ENCODE measurements at places on chromosomes 5 and 9.

DNA sequence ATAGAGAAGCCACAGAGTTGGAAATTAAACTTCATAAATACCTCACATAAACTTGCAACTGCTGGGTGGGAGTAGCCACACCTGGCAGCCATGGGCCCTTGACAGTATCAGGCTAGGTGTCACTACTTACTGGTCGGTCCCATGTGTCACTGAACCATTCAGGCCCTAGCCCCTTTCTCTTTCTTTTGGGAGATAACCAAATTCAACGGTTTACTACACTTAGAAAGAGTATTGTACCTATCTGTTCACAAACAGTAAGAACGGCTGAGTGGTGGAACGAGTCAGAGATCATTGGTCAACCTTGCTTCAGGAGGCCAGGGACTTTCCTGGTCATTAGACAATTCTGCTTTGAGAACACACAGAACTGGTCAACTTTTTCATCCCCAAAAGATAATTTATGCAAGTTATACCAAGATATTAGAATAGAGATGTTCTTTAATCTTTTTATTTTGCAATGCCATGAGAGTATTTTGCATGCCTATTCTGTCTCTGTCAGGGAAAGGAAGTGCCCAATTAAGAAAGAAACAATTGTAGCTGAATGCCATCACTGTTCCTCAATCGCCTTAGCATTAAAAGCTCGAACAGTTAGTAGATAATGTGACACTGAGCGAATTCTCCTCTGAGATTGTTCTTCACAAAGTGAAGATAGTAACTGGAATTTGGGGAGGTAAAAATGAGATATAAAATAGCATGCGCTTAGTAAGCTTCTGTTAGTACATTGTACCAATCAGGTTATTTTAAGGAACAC, 50.9 kb downstream of the GOLPH3 start:
- no peak for DNase-seq

DNA sequence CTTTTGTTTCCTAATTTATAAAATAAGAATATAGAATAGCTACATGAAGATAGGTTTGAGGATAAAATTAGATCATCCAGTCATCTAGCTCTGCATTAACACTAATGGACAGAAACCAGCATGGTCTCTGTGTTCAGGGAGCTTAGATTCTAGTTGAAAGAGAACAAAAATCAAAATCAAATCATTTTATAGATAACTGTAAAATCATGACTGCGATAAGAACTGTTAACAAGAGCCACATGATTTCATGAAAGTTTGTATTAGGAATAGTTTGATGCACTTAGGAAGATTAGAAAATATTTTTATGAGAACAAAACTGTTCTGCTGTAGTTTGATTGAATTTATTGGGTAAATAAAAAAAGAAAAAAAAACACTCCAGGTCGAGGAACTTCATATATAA, 1074.7 kb downstream of the MAT2B start:
- DNase-seq = no peak

DNA sequence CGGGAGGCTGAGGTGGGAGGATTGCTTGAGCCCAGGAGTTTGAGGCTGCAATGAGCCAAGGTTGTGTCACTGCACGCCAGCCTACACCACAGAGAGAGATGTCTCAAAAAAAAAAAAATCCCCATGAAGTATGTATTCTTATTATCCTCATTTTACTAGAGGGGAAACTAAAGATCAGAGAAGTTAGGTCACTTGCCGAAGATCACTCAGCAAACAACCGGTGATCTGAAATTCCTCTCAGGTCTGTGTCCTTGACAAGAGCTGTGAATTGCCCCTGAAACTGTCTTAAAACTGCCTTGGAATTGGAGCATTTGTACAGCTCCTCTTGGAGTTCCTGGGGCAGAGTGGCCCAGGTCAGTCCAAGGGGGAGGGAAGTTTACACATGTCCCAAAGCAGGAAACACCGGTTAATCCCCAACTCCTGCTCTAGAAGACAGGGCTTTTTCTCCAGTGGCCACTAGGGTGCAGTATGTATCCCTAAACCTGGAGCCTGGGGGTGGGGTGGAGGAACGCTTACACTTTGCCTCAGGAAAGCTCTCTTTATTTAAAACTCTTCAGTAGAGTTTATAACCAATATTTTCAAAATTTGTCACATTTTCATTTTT, 27.6 kb downstream of the AQP7 start:
- DNase-seq = peak; percentile 58

GRCh38 chr5:77311214-77311571, 100.7 kb downstream of the PDE8B start:
- no peak for DNase-seq

DNA sequence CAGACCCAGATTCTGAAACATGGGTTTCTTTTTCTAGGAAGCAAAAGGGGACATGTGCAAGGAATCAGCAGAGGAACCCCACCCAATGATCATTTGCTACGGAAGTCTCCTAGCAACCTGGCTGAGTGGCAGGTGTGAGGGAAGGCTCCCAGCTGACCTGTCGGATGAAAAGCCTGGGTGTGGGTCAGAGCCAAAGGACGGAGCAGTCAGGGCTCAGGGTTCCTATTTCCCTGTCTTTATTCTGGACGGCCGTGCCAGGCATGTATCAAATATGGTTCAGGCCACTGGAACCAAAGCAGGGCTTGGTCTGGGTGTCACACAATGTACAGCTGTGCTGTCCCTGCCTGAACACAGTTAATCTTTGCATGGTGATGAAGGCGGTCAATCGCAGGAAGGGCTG, 20.1 kb downstream of the STK10 start:
- DNase-seq = no peak

DNA sequence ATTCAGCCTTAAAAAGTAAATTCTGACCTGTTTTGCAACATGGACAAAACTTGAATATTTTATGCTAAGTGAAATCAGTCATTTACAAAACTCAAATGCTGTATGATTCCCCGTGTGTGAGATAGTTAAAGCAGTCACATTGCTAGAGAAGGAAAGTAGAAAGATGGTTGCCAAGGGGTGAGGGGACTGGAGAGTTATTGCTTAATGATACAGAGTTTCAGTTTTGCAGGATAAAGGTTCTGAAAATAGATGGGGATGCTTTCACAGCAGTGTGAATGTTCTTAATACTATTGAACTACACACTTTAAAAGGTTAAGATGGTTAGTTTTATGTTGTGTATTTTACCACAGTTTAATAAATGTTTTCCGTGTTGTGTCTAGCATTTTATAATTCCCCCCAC, 51.2 kb downstream of the SGCD start:
- DNase-seq = no peak

GRCh38 chr5:137260820-137261695, 238.1 kb downstream of the SPOCK1 start:
- no peak for DNase-seq

DNA sequence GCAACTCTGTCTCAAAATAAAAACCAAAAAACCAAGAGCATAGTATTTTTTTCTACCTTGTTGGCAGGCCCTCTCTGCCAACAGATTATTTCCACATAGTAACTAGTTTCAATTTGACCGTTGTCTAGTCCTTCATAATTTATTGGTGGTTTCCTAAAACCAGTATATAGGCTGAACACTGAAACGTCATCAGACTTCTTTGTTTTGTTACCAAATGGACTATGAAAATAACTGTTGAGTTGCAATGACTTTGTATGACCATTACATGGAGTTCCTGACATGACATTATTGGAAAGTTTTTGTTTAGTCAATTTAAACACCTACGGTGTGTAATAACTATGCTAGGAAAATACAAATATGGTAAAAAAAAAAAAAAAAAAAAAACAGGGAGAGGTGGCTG, 1.7 kb downstream of the AGGF1 start:
- DNase-seq = no peak

DNA sequence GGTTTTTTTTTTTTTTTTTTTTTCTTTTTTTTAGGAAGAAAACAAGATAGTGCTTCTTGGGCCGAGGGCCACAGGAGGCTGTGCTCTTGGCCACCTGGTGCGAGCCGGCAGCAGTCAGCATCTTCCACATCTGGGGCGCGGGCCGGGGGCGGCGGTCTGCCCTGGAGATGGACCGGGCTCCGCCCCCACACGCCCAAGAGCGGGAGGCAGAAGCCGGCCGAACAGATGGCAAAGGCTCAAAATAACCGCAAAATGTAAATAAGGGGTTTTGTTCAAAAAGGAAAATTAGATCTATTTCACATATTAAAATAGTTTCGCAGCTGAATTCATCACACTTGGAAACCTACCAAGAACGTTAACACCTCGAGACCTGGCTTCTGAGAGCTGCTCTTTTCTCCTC, 51.5 kb upstream of the UBAC1 start:
- no peak for DNase-seq

DNA sequence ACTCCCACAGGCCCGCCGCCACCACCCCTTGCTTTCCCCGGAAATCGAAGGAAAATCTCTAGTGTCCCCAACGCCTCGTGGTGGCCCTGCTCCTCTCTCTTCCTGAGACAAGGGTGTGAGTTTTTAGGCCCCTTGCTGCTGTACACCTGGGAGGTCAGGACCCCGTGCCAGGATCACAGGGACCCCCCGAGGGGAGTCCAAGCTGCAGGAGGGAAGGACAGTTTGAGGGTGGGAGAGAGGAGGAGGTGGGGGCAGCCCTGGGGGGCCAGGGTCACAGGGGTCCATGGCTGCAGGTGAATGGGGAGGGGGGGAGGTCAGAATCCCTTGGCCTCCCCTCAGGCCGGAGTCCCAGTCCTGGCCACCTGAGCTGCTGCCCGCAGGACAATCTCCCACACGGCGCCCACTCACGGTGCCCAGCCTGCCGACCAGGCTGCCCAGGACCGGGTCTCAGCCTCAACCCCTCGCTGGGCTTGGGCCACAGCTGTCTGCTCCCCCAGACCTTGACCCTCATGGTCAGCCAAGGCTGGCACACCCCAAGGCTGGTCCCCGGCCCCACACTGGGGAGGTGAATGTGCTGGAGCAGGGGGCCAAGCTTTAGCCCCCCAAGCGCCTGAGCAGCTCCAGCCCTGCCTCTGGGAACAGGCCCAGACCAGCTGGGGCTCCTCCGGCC, 19.9 kb downstream of the TPPP start:
- DNase-seq = no peak

GRCh38 chr5:80516826-80517225, 28.9 kb downstream of the FAM151B start:
- no peak for DNase-seq

DNA sequence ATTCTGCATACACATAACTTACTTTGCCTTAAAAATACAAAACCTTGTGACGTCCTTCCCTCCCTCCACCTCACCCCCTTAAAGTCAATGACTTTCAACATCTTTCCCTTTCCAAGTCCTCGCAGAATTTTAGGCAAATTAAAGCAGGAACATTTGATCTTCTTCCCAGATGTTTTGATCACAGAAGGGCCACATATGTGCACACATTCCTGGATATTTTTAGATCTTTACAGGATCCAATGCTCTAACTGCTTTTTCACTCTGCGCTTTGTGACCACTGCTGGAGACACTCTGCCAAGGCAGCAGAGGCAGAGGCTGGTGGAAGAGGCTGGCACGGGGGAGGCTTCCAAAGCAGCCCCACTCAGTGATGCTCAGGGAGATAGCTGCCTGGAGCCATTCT, 130.7 kb downstream of the SEC61B start:
- no peak for DNase-seq

GRCh38 chr9:71628247-71628646, 140.1 kb downstream of the CEMIP2 start:
- no peak for DNase-seq

DNA sequence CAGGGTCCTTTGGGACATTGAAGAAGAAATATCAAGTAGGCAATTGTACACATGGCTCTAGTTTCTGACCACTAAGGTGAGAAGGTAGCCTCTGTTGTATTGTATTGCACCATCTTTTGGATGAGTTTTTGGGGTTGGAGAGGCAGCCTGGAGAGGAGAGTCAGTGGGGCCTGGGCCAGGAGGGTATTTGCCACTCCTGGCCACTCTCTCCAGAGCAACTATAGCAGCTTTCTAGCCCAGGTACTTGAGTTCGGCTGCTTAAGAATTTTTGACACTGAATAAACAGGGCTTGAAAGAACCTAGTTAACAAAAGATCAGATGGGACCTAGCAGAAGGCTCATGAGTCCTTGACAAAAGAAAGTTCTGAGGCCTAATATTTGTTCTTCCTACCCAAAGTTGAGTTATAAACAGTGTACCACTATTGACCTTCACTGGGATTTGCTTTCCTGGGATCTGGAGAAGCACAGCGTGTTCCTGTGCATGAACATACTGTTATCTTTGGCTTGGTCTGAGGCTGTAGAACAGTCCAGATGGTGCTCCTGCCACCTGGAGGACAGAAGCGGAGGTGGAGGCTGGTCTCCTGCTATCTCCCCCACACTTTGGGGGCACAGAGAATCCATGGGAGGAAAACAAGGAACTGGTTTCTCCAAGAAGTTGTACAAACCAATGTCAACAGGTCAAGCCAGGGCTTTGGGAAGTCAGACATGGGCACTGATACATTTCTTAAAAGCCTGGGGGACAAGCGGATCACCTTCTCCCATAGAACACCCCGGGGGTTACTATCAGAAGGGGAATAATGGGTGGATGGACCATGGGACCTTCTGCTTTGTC, 110.4 kb upstream of the LIFR start:
- DNase-seq = no peak

DNA sequence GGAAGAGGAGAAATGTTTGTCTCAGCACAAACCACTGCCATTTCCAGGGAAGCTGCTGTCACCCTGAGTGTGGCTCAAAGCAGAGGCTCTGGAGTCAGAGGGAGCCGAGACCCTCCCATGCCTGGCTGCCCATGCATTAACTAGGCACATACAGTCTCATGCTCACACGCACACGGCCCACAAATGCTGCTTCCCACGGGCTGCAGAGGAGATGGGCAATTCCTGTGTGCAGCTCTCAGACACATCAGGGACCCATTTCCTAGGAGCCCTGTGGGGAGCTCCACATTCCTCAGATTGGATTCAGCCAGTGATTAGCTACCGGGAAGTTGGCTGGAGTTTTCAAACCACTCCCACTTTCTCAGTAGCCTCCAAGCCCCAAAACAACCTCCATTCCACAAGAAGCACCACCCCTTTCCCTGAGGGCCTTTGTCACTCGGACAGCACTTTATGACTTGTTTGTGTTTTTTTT, 9.1 kb upstream of the PTGES start:
- DNase-seq = no peak

DNA sequence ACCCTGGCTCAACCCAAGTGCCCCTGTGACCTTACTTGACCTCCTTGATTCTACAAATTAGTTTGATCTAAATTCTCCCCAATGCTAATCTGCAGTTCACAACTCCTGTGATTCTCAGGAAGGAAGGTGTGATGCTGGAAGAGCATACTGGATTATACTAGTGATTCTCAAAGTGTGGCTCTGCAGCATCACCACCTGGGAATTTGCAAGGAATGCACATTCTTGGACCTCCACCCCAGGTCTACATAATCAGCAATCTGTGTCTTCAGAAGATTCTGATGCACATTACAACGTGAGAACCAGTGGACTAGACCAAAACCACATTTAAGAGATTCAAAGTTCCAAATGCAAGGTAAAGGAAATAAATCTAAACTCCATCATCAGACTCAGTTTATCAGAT, 198.6 kb downstream of the AGTPBP1 start:
- no peak for DNase-seq

DNA sequence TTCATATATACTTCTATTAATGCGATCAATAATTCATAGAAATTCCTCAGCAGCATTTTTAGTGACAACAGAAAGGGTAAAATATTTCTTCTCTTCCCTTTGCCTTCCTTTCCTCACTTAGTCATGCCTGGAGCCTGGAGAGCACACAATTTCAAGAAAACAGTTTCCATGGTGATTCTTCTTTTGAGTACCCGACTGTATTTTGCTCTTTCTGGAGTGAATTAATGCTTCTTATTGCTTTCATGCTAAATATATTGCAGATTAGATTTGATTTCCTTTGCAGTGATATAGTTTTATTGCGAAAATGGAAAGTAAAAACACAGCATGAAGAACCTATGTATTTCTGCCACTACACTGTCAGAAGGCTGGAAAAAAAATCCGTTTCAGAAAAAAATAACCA, 153.5 kb downstream of the PPP2R2B start:
- no peak for DNase-seq

GRCh38 chr9:129996161-129996830, 46.7 kb downstream of the FNBP1 start:
- DNase-seq = no peak

Data from caudate nucleus (tissue), 63 donors.